ENCODE measurements at places on chromosomes 7 and 10. TPM values are rescaled to one million over a fixed set of nuclear protein-coding genes. Genes with fewer than 3 reads are reported as not detected.

BAZ1B gene
- total RNA-seq = 37.2 TPM

PDZD8 gene
- total RNA-seq = 10.8 TPM

VSIR gene
- total RNA-seq = 30.4 TPM

PRSS2 gene
- total RNA-seq = not detected

HABP2 gene
- not detected for total RNA-seq

PTPN20 gene
- 0.47 TPM for total RNA-seq

IGF2BP3 gene
- 40.6 TPM for total RNA-seq

SEMA4G gene
- 0.53 TPM for total RNA-seq

MYPN gene
- not detected for total RNA-seq

DRGX gene
- not detected for total RNA-seq

CTAGE6 gene
- total RNA-seq = 0.23 TPM

GRID2IP gene
- total RNA-seq = not detected

UPK3BL1 gene
- total RNA-seq = 5.4 TPM

FEZF1 gene
- total RNA-seq = not detected

ZNF804B gene
- total RNA-seq = not detected

SCRN1 gene
- 24.3 TPM for total RNA-seq

GPER1 gene
- total RNA-seq = 0.83 TPM

OR2A12 gene
- total RNA-seq = not detected

RET gene
- not detected for total RNA-seq

NUTM2E gene
- not detected for total RNA-seq

CALHM1 gene
- total RNA-seq = not detected

LRGUK gene
- not detected for total RNA-seq

SEC31B gene
- 1.4 TPM for total RNA-seq

DUS4L gene
- total RNA-seq = 3.0 TPM

GNAT3 gene
- not detected for total RNA-seq

GHRHR gene
- total RNA-seq = not detected

ORC5 gene
- 12.0 TPM for total RNA-seq

TRIM50 gene
- not detected for total RNA-seq

TAS2R41 gene
- not detected for total RNA-seq

ATP6V0A4 gene
- total RNA-seq = 0.08 TPM

C10orf67 gene
- total RNA-seq = not detected

CUBN gene
- 3.4 TPM for total RNA-seq

CDC14C gene
- total RNA-seq = not detected

TSPAN13 gene
- total RNA-seq = 30.8 TPM

CCZ1 gene
- total RNA-seq = 10.2 TPM

NPSR1 gene
- not detected for total RNA-seq

DPCD gene
- total RNA-seq = 69.5 TPM

LRRC61 gene
- total RNA-seq = not detected

BLNK gene
- total RNA-seq = not detected

LBX1 gene
- total RNA-seq = not detected

NXPH1 gene
- total RNA-seq = not detected

VAX1 gene
- not detected for total RNA-seq

NACAD gene
- 0.47 TPM for total RNA-seq

PLCE1 gene
- total RNA-seq = 1.3 TPM

H2BK1 gene
- not detected for total RNA-seq

ZNF398 gene
- total RNA-seq = 4.7 TPM

MOGAT3 gene
- total RNA-seq = not detected

MSMB gene
- not detected for total RNA-seq

SLIT1 gene
- 0.35 TPM for total RNA-seq

DGKI gene
- total RNA-seq = 1.4 TPM

OR9A2 gene
- 0.12 TPM for total RNA-seq

ATP6V1F gene
- total RNA-seq = 100.0 TPM

TMEM140 gene
- total RNA-seq = 11.5 TPM

HOXA3 gene
- not detected for total RNA-seq

NUTM2B gene
- not detected for total RNA-seq

ACBD7 gene
- total RNA-seq = 1.1 TPM

SMKR1 gene
- not detected for total RNA-seq

KLLN gene
- 0.12 TPM for total RNA-seq

SEMA3A gene
- 91.7 TPM for total RNA-seq
